ENCODE measurements at places on chromosomes 5 and 9.

- no peak for DNase-seq
These were observed 190.9 kb downstream of the HINT1 start for GRCh38 chr5:130974021-130974683.

GRCh38 chr9:126337729-126338372 lies 11.2 kb downstream of the MVB12B start:
- no peak for DNase-seq

GRCh38 chr9:6551136-6551535 lies 94.4 kb downstream of the GLDC start:
- DNase-seq, result no peak

DNA sequence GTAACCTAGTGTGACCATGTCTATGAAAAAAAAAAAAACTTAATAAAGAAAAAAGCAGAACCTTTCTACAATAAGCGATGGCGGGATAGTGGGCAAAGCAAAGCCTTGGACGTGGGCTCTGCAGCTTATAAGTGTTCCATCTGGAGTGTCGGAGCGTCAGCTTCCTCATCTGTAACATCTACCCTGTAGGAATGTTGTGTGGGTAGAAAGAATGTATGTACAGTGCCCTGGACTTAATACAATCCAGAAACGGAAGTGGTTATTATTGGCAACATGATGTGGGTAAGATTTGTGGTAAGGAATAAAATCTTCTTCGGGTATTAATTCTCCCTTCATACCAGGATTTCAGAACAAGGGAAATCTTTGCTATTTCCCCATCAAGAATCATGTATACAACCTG lies 66.5 kb downstream of the SEMA5A start:
- peak; percentile 92 for DNase-seq

GRCh38 chr5:138752341-138752950 lies 779 bp upstream of the CTNNA1 start:
- peak; percentile 58 for DNase-seq

- DNase-seq, result peak; percentile 70
These were observed 1105.8 kb upstream of the SEMA6A start for GRCh38 chr5:117680426-117680825.
